RPMI7951 (cell line): ENCODE measurements at places on chromosomes 5 and 9. TPM values are rescaled to one million over a fixed set of nuclear protein-coding genes. Genes with fewer than 3 reads are reported as not detected.

The SLIT3 gene
- 0.72 and 1.3 TPM in 2 replicates for total RNA-seq

The KCTD16 gene
- total RNA-seq, result under 0.01 and 0.12 TPM in 2 replicates

The SLC6A7 gene
- total RNA-seq, result not detected in 2 replicates

The OTP gene
- under 0.01 TPM in 1 of 2 replicates, not detected in the other for total RNA-seq

The DMRT3 gene
- not detected in 2 replicates for total RNA-seq

DNA sequence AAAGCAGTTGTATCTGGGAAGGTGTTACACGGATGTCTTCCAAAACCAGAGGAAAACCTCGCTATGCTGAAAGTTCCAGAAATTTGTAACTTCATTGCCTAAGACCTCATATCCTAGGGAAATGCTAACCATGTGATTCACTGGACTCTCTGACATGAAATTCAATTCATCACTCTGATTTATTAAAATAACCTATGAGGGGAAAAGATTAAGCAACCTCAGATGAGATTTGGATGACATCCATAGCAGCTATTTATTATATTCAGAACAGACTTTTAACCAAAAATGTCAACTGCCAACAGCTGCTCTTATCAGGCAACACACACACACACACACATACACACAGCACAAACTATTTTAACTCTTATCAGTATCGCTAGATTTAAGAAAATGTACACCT lies 1006.4 kb upstream of the CTNND2 start:
- no peak for DNase-seq

GRCh38 chr5:146825033-146825432 lies 53.5 kb downstream of the PPP2R2B start:
- DNase-seq, result no peak

DNA sequence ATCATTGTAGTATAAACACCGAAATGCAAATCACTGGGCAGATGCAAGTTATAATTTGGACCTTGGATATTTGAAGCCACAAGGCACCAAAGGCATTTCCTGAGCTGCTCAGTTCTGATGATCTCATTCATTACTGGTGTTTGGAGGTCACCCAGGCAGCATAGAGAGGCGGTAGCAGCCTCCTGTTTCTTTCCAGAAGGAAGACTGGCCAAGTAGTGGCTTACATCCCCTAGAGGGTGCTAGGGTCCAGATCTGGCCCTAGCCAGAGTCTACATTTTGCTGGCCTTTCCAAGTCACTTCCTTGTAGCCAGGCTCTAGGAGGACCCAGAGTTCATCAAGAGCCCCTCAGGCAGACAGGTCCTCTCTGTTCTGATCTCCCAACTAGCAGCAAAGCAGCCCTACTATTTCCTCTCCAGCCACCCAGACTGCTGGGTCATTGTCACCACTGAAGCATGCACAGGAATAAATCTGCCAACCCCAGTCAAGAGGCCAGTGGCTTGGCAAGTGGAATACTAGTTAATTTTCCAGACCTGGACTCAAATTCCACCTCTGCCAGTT lies 33.4 kb upstream of the TTC1 start:
- DNase-seq, result peak; percentile 76

- DNase-seq, result no peak
Observed at GRCh38 chr9:4328723-4329122, 28.9 kb upstream of the GLIS3 start.

GRCh38 chr5:139893873-139894272 lies 98.3 kb downstream of the PSD2 start:
- DNase-seq, result no peak

DNA sequence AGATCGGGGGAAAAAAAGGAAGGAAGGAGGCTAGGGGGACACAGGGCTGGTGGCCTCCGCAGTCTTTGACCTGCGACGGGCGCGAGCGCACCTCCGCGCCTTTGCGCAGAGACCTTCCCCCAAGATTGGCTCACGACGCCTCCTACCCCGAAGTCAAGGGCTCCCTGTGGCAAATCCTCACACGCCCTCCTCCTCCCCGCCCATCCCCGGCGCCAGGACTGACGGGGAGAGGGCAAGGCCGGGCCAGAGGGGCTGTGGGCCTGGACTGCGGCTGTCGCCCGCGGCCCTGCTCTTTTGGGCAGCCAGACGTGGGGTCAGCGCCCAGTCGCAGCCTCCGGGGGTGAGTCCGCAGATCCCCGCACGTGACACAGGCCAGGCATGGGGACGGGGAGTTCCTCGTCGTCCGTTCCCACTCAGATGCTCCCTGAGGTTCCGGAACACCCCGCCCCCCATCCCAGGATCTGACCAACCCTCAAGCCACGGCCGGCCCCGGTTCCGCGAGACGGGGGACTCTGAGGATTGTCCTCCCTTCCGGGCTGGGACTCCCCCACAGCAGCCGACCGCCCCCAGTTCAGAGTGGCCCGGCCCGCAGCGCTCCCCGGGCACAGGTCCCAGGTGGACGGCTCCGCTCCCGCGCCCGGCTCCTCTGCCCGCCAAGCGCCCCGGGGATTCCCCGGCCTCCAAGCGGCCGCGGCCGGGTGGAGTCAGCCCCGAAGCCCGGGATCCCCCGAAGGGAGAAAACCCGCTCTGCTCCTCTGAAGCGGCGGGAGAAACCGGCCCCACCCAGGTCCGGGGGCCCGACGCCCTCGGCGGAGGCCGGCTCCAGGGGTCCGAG lies 543 bp upstream of the ANKRD33B start:
- DNase-seq, result peak; percentile 48

DNA sequence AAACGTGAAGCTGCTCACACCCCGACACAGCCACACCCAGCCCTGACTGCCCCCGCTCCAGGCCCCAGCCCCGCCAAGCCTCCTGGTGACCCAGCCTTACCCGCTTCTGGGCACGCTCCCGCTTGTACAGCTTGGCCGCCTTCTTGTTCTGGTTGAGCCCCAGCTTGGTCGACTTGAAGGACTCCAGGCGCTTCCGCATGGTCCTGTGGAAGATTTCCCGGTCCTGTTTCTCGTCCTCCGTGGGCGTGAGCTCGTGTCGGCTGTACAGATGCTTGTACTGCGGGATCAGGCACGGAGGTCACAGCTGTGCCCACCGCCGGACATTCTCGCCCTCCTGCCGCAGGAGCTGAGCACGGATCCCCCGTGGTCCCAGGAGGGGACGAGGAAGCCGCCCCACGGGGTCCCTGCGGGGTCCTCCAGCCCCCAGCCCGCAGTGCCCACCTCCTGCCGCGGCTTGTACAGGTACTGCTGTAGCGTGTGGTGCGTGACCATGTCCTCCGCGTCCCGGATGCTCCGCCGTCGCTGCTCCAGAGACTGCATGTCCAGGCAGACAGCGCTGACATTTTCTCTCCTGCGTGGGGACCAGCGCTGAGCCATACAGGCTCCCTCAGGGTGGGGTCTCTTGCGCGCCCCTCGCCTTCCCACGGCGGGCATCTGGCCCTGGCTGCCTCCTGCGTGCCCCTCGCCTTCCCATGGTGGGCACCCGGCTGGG lies 33.3 kb downstream of the EXOC3 start:
- DNase-seq, result no peak

- DNase-seq, result no peak
Observed at GRCh38 chr9:133368249-133368881, 7.5 kb downstream of the SURF4 start.

DNA sequence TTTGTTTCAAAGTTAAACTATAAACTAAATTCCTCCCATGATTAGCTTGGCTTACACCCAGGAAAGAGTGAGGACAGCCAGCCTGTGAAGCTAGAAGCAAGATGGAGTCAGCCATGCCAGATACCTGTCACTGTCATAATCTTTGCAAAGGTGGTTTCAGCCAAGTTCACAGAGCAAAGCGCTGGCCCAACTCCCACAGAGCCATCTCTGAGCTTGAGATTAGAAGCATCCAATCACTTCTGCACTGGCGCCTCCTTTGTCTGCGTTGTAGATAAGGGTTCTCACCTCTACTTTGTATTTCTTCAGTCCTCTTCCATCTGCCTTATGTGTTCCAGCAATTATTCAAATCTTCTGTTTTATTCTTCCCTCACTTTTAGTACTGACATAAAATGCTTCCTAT lies 119.4 kb upstream of the ACO1 start:
- DNase-seq, result no peak

- peak; percentile 29 for DNase-seq
Observed at GRCh38 chr5:109690242-109690974, 681 bp downstream of the MAN2A1 start.

GRCh38 chr5:23506329-23507236 lies 826 bp upstream of the PRDM9 start:
- no peak for DNase-seq

GRCh38 chr9:135150981-135151380 lies 63.5 kb downstream of the OLFM1 start:
- no peak for DNase-seq

DNA sequence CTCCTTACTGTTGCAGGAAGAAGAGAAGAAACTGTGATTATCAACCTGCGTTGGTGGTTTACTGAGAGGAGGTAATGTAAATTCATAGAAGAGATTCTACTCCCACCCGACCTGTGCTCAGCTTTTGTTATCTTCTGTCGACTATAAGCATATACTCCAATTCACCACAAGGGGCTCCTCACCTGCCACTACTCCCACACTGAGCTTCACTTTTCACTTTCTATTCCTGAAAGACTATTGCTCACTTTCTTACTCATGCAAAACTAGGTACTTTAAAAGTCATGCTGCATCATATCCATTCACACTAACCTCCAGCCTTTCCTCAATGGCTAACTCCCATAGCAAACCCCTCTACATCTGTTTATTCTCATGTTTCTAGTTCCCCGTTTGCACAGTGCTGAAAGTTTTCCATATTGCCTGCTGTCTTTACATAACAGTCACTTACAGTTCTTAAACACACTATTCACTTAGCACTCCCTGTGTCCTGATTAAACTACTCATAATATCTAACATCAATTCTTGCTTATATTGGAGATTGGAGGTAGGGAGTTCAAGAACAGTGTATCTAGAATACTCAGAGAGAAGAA lies 1062.6 kb downstream of the NR2F1-AS1 start:
- DNase-seq, result peak; percentile 34

- DNase-seq, result no peak
Observed at GRCh38 chr5:134490255-134490924, 35.1 kb upstream of the JADE2 start.

- DNase-seq, result no peak
Observed at GRCh38 chr9:78573669-78574068, 276.7 kb downstream of the PSAT1 start.

DNA sequence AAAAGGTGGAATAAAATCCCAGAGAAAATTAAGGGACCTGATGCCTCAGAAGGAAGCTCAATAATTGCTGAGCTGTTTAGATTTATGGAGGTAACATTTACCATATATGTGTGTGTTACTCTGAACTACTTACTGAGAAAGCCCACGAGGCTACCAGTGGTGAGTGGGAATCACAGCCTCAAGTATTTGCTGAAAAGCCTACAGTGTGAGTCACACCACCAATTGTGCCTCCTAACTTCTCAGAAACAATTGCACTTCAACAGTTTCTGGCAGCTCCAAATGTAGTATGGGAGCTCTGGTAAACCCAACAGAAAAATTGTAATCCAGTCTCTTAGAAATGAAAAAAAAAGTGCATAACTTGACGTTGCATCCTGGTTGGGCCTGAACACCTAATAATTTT lies 551.6 kb downstream of the PRDM9 start:
- DNase-seq, result no peak

GRCh38 chr5:17087035-17087434 lies 130.4 kb upstream of the BASP1 start:
- DNase-seq, result peak; percentile 82

GRCh38 chr9:2151171-2151570 lies 136.0 kb downstream of the SMARCA2 start:
- no peak for DNase-seq
